WTC11 (cell line): ENCODE measurements at places on chromosomes 12 and 14.

DNA sequence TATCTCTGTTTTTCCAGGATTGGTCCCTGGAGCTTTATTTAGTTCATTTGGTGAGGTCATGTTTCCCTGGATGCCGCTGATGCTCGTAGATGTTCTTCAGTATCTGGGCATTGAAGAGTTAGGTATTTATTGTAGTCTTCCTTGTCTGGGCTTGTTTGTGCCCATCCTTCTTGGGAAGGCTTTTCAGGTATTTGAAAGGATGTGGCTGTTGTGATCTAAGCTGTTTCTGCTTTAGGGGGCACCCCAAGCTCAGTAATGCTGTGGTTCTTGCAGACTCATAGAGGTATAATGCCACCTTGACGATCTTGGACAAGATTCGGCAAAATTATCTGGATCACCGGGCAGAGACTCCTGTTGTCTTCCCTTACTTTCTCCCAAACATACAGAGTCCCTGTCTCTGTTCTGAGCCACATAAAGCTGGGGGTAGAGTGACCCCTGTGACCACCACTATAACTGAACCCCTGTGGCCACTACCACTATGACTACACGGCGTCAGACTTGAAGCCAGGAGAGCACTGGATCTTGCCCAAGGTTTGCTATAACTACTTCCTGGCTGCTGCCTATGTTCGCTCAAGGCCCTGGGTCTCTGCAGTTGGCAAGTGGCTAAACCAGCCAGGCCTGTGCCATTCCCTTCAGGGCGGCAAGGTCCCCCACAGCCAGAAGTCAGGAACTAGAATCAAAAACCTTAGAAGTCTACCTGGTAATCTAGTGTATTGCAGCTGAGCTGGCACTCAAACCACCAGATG is 40.9 kb downstream of the FGD4 start:
- no peak for DNase-seq

- no peak for DNase-seq
Measured at GRCh38 chr14:95871531-95871930, 5.1 kb upstream of the TUNAR start.

GRCh38 chr14:89641495-89642175 is 224.6 kb upstream of the FOXN3 start:
- DNase-seq: no peak

DNA sequence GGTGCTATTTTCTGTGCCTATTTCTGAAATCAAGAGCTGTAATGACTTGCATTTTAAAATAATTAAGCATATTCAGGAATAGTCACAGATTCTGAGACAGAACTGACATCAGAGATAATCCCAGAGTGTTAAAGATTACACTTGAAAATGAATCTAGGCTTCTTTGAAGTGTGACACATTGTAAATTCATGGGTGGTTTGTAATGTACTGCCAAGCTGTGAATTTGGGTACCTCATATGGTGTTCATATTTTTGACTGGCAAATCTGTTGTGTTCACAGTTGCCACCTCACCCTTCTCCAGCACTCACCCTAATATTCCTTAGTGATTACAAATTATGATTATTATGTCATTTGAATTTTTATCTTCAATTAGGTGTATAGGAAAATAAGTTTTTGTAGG is 78.5 kb upstream of the CSRP2 start:
- DNase-seq: no peak

DNA sequence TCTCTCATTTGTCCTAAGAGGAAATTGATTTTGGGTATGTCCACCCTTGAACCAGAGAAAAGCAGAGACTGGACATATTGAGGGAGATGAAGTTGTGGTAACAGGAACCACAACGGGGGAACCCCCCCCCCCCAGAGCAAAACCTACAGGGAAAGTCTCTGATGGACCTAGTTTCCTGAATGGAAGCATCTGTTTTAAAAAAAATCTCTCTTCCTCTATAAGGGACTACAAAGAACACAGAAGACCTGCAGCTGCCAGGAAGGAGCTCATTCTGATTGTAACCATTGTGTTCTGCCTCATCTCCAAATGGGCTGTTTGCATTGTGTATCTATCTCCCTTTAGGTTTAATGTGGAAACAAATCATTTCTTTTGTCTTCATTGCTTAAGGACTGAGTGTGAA is 13.4 kb downstream of the C1S start:
- DNase-seq: no peak
